ENCODE measurements at places on chromosomes 3 and 15. TPM values are rescaled to one million over a fixed set of nuclear protein-coding genes. Genes with fewer than 3 reads are reported as not detected.

- DNase-seq = no peak
These were observed 437.1 kb upstream of the CBLB start for GRCh38 chr3:106305882-106306435.

ADAMTS7 gene
- 23.4 TPM for polyA plus RNA-seq

GRCh38 chr3:30085486-30085885 is 520.9 kb upstream of the TGFBR2 start:
- no peak for DNase-seq

- DNase-seq = no peak
These were observed 2.8 kb downstream of the NISCH start for GRCh38 chr3:52458031-52458760.

DNA sequence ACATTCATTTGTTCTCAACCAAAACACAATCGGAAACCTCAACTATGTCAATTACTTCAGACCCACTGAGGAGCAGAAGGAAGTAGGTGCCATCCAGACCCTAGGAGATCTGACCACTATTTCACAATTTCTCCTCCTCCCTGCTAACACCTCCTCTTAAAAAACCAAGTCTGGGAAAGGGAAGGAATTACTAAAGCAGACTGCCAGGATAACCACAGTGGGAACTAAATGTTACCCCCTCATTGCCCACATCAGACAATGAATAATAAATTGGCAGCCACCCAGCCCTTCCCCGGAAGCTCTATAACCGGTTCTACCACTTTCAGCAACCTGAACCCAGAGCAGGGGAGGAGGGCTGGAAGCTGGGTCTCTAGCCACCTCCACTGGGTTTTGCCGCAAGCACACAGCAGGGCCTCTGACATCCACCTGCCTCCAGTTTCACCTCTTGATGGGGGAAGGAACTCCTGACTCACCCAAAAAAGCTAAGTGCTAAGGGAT is 17.6 kb downstream of the C15orf62 start:
- no peak for DNase-seq

CHL1 gene
- polyA plus RNA-seq = 19.2 TPM

SUCNR1 gene
- polyA plus RNA-seq = 8.1 TPM

All from right renal pelvis (tissue), 4 donors.